ENCODE measurements at places on chromosomes 5 and 9.
A peak's percentile ranks its signal among the peaks of the same experiment; 100 is the strongest.

DNA sequence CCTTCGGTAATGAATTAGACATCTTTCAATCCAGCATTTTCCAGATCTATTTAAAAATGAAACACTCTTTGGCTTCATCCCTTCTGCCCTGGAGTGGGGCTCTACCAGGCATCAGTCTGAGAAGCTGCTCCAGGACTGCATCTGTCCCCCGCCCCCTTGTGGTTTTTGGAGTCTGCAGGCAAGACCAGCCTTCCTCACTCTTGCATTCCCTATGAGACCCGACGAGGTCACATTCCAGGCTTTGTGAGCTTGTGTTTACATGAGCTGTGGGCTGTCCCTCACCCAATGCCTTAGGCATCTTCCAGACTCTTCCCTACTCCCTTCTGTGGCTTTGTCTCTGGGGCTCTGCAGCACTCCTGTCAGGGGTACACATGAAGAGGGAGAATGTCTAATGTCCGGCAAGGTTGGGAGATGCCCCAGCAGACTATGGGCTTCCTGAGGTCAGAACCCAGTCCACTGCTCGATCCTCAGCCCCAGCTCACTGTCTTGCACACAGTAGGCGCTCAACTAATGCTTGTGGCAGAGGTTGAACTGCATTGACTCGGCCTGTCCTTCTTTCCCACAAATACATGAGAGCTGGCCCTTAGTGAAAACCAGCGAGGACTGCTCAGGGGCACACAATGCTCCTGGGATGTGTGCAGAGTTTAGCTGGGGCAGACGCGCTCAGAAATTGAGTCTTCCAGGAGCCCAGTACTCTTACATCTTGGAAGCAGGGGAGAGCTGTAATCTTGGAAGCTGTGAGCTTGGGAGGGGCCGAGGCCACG is 11.7 kb upstream of the GADD45G start:
- peaks cover 27% of the 10 kb centered on the region for H3K4me1 ChIP-seq
- H3K4me3 ChIP-seq: no peak overlapping the region
- H3K27ac ChIP-seq: peak overlapping the region; percentile 59
- peak; percentile 57 for DNase-seq
- no peaks in the 10 kb centered on the region for H3K36me3 ChIP-seq
- H3K27me3 ChIP-seq: peaks cover 34% of the 10 kb centered on the region

DNA sequence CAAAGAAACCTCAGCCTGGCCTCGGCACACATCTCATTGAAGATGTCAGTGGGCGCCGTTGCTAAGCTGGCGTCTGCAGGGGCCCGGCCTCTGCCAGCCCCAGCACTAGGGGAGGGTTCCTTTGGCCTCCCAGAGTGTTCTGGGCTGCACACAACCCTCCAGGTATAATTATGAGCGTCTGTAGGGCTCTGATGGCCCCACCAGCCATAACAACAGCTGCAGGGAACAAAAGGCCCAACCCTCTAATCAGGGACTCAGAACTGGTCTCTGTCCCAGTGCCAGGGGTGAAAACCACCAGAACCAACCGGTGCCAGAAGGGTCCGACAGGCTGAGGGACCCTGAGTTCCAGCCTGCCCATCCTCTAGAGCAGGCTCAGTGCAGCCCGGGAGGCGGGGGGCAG is 39.5 kb upstream of the SLC12A7 start:
- no peak overlapping the region for H3K27ac ChIP-seq
- H3K27me3 ChIP-seq: peaks cover 42% of the 10 kb centered on the region
- peaks cover 40% of the 10 kb centered on the region for H3K4me1 ChIP-seq
- no peaks in the 10 kb centered on the region for H3K36me3 ChIP-seq
- no peak for DNase-seq
- H3K4me3 ChIP-seq: no peak overlapping the region

DNA sequence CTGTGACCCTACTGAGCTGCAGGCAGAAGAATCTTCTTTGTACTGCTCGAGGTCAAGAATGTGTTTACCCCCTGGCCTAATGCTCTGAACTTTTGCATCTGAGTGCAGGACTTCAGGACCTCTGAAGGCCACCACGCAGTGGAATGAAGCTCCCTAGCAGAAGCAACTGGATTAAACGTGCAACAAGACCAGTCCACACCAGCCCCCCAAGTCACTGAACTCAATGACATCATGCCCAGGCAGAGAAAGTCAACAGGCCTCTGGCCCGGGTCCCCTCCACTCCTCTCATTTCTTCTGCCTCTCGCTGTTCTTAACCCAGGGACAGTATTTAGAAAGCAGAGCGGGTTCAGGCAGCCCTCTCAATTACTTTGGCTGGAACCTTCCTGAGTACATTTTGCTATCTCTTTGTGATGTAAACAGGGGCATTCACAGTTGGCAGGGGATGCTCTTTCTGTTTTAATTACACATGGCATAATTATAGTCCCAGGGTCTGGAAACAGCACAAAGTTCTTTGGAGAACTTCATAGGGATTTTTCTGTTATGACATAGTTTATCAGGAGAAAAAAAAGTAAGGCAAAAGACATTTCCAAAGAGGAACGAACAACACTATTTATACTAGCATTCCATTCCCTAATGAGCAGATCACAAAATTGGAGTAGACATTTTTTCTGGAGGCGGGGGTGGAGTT is 108.2 kb upstream of the SPATA31D4 start:
- no peaks in the 10 kb centered on the region for H3K27me3 ChIP-seq
- peak overlapping the region; percentile 34 for H3K27ac ChIP-seq
- peaks cover 59% of the 10 kb centered on the region for H3K4me1 ChIP-seq
- no peaks in the 10 kb centered on the region for H3K36me3 ChIP-seq
- DNase-seq: no peak

DNA sequence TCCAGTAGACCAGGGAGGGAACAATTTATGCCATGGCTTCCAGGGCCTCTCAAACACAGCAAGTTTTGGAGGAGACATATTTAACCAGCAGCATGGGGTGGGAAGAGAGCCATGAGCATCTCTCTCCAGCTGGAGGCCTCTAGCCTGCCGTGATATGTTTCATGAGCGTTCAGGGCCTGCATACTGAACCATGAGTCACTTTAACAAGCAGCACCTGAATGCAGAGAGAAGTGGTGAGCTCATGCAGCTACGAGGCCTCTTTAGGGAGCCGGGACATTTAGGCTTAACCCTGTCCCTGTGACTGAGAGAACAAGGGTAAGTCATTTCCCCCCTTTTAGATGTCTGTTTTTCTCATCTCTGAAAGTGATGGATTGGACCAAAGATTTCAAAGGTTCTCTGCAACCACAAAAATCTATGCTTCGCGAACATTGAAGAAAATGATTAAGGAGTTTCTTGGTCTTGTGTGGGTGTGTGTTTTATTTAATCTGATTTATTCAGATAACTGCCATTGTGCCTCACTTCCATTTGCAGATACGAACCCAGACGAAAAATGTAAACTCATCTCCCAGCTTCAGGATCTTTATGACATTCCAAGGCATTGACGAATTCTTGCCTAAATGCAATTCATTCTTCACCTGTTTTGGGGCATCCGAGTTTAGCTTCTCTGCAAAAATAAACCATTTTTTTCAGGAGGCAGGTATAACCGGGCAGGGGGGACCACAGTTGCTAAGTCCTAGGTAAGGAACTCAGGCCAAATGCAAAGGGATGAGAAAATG is 157.0 kb downstream of the GABBR2 start:
- no peak overlapping the region for H3K4me3 ChIP-seq
- H3K27ac ChIP-seq: no peak overlapping the region
- H3K27me3 ChIP-seq: peaks cover 7% of the 10 kb centered on the region
- DNase-seq: no peak

GRCh38 chr9:35001803-35002502 is 12.4 kb downstream of the DNAJB5 start:
- peaks cover 2% of the 10 kb centered on the region for H3K27me3 ChIP-seq
- peaks cover 3% of the 10 kb centered on the region for H3K36me3 ChIP-seq
- no peak for DNase-seq
- H3K27ac ChIP-seq: no peak overlapping the region

DNA sequence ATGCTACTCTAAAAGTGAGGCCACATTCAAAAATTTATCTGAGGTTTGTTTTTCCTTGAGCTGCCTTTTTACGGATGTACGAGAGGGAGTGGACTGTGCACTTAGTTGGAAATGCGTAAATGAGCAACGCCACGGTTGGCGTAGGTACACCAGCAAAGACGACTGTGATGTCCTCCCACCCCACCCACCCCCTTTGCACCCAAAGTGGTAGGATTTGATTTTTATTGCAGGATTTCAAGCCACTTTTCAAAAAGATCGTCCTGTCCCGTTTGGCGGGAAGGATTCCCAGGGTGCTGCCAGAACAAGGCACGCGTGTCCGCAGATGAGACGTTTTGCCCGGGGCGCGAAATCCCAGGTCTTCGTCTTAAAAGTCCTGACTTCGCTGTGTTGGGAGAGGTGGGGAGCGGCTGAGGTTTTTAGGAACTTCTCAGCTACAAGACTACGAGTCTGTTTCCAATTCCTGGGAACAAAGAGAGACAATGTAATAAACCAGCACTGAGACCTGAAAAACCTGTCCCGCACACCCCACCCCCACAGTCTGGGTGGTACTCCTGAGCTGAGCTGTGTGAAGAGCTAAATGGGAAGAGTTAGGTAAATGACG is 1.0 kb upstream of the TLE1 start:
- H3K27me3 ChIP-seq: peaks cover 27% of the 10 kb centered on the region
- peak; percentile 26 for DNase-seq
- no peaks in the 10 kb centered on the region for H3K36me3 ChIP-seq
- H3K4me3 ChIP-seq: peak overlapping the region; percentile 86
- H3K27ac ChIP-seq: peak overlapping the region; percentile 36

- H3K36me3 ChIP-seq: peaks cover 23% of the 10 kb centered on the region
- peaks cover 42% of the 10 kb centered on the region for H3K4me1 ChIP-seq
- DNase-seq: no peak
- H3K4me3 ChIP-seq: no peak overlapping the region
- H3K27ac ChIP-seq: no peak overlapping the region
These were observed 285.2 kb downstream of the EBF1 start for GRCh38 chr5:158814521-158814920.

GRCh38 chr9:136728548-136729123 is 14.1 kb downstream of the LCN10 start:
- peaks cover 16% of the 10 kb centered on the region for H3K27me3 ChIP-seq
- peak overlapping the region; percentile 75 for H3K4me3 ChIP-seq
- H3K4me1 ChIP-seq: peaks cover 44% of the 10 kb centered on the region
- H3K27ac ChIP-seq: no peak overlapping the region

GRCh38 chr9:4937446-4937845 is 47.6 kb upstream of the JAK2 start:
- no peaks in the 10 kb centered on the region for H3K36me3 ChIP-seq
- no peak overlapping the region for H3K27ac ChIP-seq
- H3K27me3 ChIP-seq: peaks cover 9% of the 10 kb centered on the region
- no peak for DNase-seq
- no peak overlapping the region for H3K4me3 ChIP-seq
- H3K4me1 ChIP-seq: no peaks in the 10 kb centered on the region
